Left renal cortex interstitium (tissue), 4 donors: ENCODE measurements at places on chromosomes 13 and 19. TPM values are rescaled to one million over a fixed set of nuclear protein-coding genes. Genes with fewer than 3 reads are reported as not detected.

DNA sequence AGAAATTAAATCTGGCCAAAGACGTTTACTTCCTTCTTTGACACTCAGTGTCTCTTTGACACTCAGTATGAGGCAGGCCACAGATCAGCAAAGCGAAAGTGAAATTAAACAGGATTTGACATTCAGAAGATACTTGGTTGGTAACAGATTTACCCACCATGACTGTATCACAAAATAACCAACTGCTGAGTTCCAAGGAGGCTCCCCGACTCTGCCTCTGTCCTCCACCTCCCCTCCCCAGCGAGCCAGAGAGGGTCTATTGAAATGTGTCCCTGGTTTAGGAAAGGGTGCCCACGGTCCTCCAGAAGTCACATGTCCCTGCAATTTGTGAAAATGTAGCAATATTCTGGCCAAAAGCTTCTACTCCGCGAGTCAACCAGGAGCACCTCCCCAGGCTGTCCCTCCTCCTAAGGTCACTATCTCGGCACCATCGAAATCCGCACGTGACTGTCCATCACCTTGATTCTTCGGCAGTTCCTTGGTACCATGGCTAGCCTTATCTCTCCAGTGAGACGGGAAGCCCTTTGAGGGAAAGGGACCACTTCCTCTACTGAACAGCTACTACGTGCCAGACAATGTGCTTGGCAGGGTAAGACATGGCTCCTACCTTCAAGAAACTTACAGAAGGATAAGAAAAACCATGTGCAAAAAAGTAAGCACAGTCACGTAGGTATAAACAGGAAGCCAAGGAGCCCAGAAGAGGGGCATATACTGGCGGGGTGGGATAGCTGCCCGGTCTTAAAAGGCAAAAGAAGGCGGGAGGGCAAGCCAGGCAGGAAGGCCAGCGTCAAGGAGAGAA lies 1.5 kb downstream of the N4BP2L1 start:
- no peak for DNase-seq

- DNase-seq = peak; percentile 76
Observed at GRCh38 chr19:44356383-44357111, at the start of gene ZNF112. TSS of gene ZNF112 (minus strand) at chr19:44356680. CDS start at chr19:44340539, 16,141 bp downstream.

Gene ZNF571
- polyA plus RNA-seq = 9.4 TPM

DNA sequence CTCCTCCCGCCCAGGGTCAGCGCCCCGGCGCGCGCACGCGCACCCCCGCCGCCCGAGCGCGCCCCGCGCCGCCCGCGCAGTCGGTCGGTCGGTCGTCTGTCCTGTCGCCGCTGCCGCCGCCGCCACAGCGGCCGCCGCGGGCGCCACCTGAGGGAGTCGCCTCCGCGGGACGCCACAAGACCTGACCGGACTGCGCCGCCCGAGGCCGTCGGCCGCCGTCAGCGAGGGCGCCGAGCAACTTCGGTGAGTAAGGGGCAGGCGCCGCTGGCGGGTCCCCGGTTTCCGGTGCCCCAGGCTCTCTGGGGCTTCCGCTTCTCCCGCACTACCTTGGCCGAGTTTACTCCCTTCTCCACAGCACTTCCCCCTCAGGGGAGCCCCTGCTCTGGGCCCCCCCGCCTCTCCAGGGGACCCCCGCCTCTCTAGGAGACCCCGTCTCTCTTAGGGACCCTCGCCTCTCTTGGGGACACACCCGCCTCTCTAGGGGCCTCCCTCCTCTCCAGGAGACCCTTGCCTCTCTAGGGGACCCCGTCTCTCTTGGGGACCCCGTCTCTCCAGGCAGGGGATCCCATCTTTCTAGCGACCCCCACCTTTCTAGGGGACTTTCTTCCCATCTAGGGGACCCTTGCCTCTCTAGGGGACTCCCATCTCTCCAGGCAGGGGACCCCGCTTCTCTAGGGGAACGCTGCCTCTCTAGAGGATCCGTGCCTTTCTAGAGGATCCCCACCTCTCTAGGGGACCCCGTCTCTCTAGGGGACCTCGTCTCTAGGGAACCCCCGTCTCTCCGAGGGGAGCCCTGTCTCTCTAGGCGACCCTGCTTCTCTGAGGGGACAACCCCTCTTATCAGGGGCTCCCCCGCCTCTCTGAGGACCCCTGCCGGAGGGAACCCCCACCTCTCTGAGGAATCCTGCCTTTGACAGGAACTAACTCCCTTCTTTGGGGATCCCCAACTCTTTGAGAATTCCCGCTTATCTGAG lies 19.3 kb upstream of the GATAD2A start:
- no peak for DNase-seq

DNA sequence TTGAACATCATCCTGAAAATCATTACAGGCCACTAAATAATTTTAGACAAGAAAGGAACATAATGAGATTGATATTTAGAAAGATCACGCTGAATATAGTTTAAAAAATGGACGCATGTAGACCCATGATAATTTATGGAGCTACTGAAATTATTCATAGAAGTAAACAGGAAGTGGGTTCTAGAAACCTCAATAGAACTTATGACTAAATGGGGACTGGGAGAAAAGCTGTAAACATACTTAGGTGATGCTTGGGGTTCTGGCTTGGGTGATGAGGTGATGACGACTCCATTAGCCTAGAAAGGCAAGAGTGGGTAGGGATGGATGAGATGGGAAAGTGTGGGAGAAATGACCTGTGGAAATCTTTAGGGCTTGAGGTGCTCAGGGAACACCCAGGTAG lies 484.0 kb downstream of the MYO16 start:
- no peak for DNase-seq
